Frontal cortex (tissue), 4 donors: ENCODE measurements at places on chromosomes 13 and 19. TPM values are rescaled to one million over a fixed set of nuclear protein-coding genes. Genes with fewer than 3 reads are reported as not detected.

ZNF100 gene
- total RNA-seq, result 13.0 TPM

OR7C1 gene
- total RNA-seq, result not detected

COX7A1 gene
- 1.6 TPM for total RNA-seq

TSPAN16 gene
- not detected for total RNA-seq

ZNF776 gene
- 53.4 TPM for total RNA-seq

SRRM5 gene
- total RNA-seq, result not detected

CD33 gene
- total RNA-seq, result 0.41 TPM

ZNF358 gene
- total RNA-seq, result 10.6 TPM

LILRA6 gene
- under 0.01 TPM for total RNA-seq

ZNF417 gene
- total RNA-seq, result 31.0 TPM

B3GNT8 gene
- 2.0 TPM for total RNA-seq

SMARCA4 gene
- total RNA-seq, result 85.2 TPM

ZNF792 gene
- 13.9 TPM for total RNA-seq

GFY gene
- total RNA-seq, result not detected

RETN gene
- total RNA-seq, result not detected

PPP1R15A gene
- total RNA-seq, result 23.6 TPM

CGB1 gene
- not detected for total RNA-seq

PPM1N gene
- 0.82 TPM for total RNA-seq

ZNF615 gene
- total RNA-seq, result 26.5 TPM

CYP4F2 gene
- not detected for total RNA-seq

BICRA gene
- total RNA-seq, result 4.1 TPM

PTH2 gene
- not detected for total RNA-seq

MYO1F gene
- 1.6 TPM for total RNA-seq

IRGC gene
- total RNA-seq, result not detected

CBARP gene
- total RNA-seq, result 5.3 TPM

TSKS gene
- not detected for total RNA-seq

SNAPC2 gene
- 4.9 TPM for total RNA-seq

B9D2 gene
- 5.3 TPM for total RNA-seq

TEX29 gene
- not detected for total RNA-seq

RAB20 gene
- total RNA-seq, result 2.0 TPM

FOXO1 gene
- 9.8 TPM for total RNA-seq

MISP3 gene
- total RNA-seq, result 0.41 TPM

ZNF865 gene
- total RNA-seq, result 1.2 TPM

FGF9 gene
- 12.2 TPM for total RNA-seq

CRLF1 gene
- total RNA-seq, result 2.4 TPM

DIRAS1 gene
- 20.8 TPM for total RNA-seq

TTC9B gene
- 37.5 TPM for total RNA-seq

ZNF224 gene
- 43.2 TPM for total RNA-seq

KCTD4 gene
- total RNA-seq, result 4.5 TPM

SLC25A41 gene
- total RNA-seq, result 0.41 TPM
